ENCODE measurements at places on chromosomes 3 and 15.

- DNase-seq, result no peak
Observed at GRCh38 chr15:74343797-74344127, 23.7 kb downstream of the CYP11A1 start.

GRCh38 chr3:122091602-122092295 lies 36.6 kb downstream of the CD86 start:
- DNase-seq, result no peak

- DNase-seq, result no peak
Observed at GRCh38 chr3:13877911-13878280, 2.0 kb downstream of the WNT7A start.

DNA sequence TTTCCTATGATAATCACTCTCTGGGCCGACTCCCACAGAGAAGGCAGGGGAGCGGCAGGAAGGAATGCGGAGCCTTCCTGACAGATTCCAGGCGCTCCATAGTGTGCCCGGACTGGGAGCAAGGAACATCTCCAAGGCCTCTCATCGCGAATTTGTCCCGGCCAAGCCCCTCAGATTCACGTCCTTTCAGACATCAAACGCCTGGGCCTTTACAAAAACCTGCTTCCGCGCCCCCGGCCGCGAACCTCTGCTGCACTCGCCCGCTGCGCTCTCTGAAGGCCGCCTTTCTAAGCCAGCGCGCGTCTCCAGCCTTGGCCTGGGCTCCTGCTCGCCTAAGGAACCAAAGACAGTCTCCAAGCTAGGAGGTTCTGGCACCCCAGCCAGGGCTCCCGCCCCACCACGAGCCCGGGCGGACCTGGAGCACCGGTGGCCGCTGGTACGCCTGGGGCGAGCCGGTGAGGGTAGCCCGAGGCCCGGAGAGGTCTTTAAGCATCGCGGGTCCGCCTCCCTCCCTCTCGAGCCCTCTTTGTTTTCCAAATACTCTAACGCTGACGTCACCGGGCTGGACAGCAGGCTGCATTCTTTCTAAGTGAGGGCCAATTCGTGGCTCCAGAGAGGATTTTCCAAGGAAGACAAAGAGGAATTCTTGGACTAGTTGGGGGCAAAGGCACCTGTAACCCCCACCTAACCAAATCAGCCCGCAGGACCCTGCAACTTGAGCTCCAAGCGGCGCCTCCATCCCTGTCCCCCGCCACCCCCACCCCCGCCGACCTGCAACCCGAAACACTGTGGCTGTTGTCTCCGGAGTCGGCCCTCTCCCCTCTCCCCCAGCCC lies 759 bp downstream of the AMOTL2 start:
- DNase-seq, result no peak

GRCh38 chr3:100438623-100438974 lies 37.3 kb downstream of the LNP1 start:
- DNase-seq, result peak; percentile 30

- peak; percentile 74 for DNase-seq
Observed at GRCh38 chr3:69739204-69740102, at the start of gene MITF. MITF (plus strand) TSS chr3:69739464; CDS start chr3:69739598, 134 bp downstream.

GRCh38 chr3:44223299-44223698 lies 18.4 kb upstream of the TOPAZ1 start:
- DNase-seq, result no peak

DNA sequence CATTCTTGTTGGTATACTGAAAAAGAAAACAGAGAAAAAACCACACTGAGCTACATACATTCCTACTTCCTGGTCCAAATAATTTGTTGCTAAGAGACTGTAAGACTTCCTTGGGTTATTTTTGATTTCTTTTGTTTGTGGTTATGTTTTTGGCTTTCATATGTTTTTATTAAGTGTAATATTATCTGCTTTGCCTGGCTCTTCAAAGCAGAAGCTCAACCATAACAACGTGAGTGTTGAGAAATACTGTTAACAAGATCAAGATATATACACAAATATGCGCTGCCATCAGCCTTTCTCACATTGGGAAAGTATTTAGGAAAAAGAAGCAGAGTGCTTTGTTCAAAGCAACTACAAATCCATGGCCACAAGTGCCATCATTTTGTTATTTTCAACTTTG lies 556.2 kb upstream of the CBLB start:
- DNase-seq, result no peak

- no peak for DNase-seq
Observed at GRCh38 chr15:69424748-69425413, 10.7 kb downstream of the KIF23 start.

GRCh38 chr3:2810723-2811122 lies 299.5 kb downstream of the IL5RA start:
- no peak for DNase-seq

- no peak for DNase-seq
Observed at GRCh38 chr3:127214975-127215374, 22.0 kb downstream of the PRR23E start.

DNA sequence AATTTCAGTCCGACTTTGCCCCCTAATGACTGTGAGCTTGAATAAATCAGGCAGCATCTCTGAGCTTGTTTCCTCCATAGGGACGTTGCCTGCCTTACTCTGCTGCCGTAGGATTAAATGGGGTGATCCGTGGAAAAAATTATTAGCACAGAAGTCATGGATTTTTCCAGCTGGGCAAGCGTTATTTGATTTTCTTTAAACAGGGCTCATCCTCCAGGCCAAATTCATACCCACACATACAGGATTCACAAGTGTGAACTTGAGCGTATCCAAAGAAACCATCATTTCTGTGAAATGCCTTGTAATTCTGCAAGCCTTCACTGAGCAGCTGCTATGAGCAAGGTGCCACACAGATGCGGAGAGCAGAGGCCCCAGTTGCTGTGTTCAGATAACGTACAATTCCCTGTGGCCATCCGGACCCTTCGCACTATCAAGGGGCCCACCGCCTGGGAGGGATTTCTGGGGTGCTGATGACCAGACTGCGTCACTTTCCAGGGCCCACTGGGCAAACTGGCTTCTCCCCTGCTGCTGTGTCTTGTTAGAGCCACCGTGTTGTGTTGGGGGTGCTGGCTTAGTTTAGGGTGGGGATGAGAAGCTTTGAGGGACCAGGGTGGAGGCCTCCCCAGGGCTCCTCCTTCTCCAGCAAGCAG lies 61.4 kb downstream of the MGLL start:
- no peak for DNase-seq

DNA sequence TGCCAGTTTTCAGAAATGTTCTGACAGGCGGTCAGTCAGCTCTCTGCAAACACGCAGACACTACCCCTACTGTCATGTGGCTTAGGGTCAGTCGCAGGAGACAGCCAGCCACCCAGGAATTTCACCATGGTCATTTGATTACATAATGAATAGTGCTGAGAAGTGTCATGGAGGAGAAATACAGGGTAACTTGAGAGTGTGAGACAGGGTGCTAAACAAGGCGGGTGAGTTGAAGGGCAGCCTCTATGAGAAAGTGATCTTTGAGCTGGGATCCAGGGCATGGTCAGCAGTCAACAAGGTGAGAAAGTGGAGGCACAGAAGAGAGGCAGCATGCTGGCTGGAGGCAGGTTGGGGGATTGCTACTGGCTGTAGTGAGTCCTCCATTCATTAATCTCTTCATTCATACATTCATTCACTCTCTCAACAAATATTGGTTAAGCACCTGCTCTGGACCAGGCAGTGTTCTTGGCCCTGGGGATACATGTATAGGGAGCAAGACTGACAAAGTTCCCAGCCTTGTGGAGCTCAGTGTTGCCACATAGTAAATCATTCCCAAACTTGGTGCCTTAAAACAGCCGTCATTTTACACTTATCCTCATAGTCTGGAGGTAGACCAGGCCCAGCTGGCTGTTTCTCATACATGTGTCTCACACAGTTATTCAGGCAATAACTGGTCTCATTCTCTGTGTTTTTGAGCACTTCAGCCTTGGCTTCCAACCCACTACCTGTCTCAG lies 14.8 kb downstream of the PXYLP1 start:
- no peak for DNase-seq

GRCh38 chr15:21271566-21271965 lies 168.7 kb downstream of the POTEB3 start:
- no peak for DNase-seq

GRCh38 chr3:111884411-111885018 lies 25.4 kb downstream of the PHLDB2 start:
- no peak for DNase-seq

DNA sequence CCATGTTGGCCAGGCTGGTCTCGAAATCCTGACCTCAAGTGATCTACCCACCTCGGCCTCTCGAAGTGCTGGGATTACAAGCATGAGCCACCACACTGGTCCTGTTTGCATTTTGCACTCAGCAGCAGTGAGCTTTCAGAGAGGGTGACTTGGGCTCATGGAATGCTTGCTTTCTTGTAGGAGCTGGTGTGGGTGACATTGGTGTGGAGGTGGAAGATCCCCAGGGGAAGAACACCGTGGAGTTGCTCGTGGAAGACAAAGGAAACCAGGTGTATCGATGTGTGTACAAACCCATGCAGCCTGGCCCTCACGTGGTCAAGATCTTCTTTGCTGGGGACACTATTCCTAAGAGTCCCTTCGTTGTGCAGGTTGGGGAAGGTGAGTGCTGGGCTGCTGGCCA lies 90.3 kb downstream of the FLNB start:
- no peak for DNase-seq

DNA sequence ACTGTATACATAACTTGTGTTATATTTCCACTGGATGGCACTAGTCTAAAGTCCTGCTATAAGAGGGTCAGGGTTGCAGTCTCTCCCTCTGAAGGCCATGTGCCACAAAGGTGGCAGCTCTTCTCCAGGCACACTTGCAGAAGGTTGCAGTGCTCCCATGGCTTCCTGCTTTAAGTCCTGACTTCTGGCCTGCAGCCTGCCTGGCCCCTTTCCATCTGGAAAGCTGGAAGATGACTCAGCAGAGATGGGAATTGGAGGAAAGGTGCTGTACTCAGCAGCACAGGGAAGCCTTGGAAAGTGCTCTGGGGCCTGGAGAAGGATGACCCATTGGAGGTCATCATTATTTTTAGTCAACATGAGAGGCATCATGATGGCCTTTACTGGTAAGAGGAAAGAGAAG lies 40.9 kb upstream of the MRPL3 start:
- no peak for DNase-seq

DNA sequence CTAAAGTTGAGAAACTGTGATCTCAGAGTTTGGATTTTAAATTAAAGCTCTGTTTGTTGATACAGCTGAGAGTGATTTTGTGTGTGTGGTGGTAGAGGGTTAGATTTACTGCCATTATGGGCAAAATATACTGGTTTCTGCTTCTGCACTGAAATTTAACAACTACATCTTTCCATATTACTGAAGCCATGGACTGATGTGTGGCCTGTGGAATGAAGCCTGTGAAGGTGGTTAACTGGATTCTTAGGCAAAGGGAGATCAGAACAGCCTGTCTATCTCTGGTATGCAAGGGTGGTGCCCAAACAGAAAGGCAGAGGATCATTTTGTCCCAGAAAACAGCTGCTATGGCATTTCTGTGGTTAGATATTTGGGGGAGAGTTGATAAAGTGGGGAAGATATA lies 297.3 kb upstream of the THBS1 start:
- DNase-seq, result no peak

DNA sequence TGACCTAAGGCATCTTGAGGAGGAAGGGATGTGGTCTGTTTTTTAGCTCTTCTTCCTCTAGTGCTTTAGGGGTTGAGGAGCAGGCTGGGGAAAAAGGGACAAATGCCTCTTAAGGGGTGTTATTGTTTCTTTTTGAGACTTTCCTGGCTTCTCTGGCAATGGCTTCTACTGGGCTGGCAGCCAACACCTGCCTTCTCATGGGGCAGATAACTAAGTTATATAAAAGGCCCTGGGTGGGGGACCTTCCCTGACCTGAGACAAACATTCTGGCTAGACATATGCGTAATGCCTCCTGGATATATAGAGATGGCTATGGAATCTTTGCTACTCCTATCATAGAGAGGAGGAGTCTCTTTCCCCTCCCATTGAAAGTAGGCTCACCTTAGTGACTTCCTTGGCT lies 179.2 kb upstream of the PROK2 start:
- DNase-seq, result no peak

Data from hematopoietic multipotent progenitor cell treated with erythropoietin and hydrocortisone succinate and interleukin-3 and kit ligand, for 17 days (in vitro differentiated cells).